GM23338 (cell line): ENCODE measurements at places on chromosomes 5 and 9. TPM values are rescaled to one million over a fixed set of nuclear protein-coding genes. Genes with fewer than 3 reads are reported as not detected.

- DNase-seq = no peak
Measured at GRCh38 chr5:149471406-149472183, 79.6 kb downstream of the CSNK1A1 start.

- no peak for DNase-seq
Measured at GRCh38 chr5:173392-174290, 17.7 kb upstream of the LRRC14B start.

GRCh38 chr9:76646249-76646648, 118.0 kb upstream of the PCA3 start:
- DNase-seq = no peak

Gene CORO2A
- total RNA-seq = 26.9 and 27.6 TPM in 2 replicates

DNA sequence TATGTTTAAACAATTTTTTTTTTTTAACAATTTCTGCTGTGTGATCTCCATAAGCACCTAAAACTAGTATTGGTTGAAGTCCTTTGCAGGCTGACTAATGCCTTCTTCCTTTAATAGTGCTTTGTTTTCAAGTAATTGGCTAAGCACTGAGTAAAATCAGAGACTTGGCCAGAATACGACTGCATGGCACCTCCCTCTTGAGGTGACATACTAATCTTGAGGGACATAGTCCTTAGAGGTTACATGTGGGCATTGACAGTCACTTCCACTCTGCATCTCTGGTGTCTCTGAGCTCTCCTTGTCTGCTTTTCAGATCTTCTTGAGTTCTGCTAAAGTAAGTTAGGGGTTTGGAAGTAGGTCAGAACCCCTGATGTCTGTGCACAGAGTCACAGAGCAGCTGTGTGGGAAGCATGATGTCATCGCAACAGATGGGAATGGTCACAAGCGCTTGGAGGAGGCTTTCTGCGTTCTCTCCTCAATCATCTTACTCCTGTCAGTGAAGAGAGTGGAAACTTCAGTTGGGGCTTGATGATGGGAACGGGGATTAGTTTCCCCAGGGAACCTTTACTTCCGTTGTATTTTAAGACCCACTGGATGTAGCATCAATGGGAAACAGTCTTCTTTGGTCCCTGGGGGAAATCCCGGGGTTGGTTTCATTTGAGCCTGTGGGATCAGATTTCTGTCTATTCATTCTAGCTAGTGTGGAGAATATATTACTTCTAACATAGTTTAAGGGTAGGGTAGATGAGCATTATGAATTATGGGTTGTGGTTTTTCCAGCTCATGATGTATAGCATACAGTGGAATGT, 136.9 kb downstream of the ARHGAP26 start:
- no peak for DNase-seq

Gene HTR4
- total RNA-seq = 0.10 TPM in 1 of 2 replicates, not detected in the other

Gene GLRA1
- not detected in 2 replicates for total RNA-seq

DNA sequence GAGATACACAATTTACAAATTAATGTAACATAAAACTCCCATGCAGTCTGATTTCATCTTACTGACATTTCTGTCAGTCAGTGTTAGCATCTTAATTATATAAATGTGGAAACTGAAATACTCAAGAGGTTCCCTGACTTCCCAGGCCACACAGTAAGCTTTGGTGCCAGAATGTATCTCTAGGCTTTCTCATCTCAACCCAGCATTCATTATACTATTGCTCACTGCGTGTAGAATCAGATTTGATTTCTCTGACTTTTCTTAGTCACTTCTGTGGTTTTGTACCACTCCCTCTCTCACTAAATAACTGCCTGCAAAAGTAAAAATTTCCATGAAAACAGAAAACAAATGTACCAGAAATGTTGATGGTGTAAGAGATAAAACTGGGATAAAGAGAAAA, 31.7 kb upstream of the CDKN2B start:
- no peak for DNase-seq

- no peak for DNase-seq
Measured at GRCh38 chr5:145946112-145946861, 9.9 kb downstream of the SH3RF2 start.

DNA sequence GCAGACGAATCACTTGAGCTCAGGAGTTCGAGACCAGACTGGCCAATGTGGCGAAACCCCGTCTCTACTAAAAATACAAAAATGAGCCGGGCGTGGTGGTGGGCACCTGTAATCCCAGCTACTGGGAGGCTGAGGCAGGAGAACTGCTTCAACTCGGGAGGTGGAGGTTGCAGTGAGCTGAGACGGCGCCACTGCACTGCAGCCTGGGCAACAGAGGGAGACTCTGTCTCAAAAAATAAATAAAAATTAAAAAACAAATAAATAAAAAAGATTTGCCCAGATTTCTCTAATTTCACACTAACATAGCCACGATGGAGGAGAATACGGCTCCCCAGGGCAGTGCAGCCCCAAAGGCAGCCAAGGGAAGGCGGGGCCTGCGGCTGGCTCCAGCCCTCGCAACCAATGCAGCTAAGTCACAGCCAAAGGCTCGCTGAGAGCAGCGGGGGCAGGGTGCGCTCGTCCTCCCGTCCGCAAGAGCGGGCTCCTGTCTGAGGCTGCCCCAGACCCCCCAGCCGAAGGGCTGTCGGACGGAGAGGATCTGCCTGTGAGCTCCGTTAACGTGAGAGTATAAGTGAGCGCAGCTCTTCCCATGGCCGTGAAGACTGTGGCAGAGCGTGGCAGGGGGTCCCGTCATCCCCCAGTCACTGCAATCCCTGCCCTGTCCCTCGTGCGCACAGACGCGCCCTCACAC, 43.5 kb downstream of the SLC12A7 start:
- no peak for DNase-seq

Gene SPATA31D4
- not detected in 2 replicates for total RNA-seq

DNA sequence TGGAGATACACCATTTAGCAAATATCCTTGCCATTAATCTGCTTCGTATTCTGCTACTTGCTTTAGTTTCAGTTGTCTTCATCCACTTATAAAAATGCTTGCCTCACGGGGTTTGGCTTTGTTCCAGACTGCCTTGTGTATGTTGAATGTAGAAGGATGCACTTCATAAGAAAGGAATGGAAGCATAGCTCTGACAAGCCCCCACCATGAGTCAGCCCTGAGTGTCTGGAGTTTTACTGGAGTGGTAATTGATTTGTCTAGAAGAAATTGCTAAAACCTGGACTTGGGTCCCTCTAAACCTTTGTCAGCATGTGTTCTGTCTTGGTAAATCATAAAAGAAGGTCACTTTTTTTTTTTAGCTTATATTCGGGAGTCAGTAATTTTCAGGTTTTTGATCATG, 4.6 kb downstream of the TEX48 start:
- no peak for DNase-seq

- DNase-seq = no peak
Measured at GRCh38 chr9:37167456-37168047, 47.2 kb downstream of the ZCCHC7 start.

- DNase-seq = no peak
Measured at GRCh38 chr5:123486951-123487655, 24.9 kb upstream of the CSNK1G3 start.

DNA sequence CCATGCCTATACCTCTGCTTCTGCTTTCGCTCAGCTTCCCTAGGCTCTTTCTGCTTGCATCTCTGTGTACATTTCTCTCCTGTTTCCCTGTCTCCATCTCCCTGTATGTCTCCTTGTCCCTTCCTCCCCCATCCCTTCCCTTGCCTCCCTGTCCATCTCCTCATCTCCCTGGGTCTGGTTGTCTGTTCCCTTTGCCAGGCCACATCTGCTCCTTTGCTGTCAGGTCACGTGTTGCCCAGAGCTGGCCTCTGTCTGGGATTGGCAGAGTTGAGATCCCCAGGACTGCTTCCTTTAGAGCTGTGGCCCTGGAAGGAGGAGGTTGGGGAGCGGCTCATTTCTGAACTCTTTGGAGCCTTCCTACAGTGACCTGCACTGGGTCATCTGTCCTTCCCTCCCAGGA, 31.8 kb upstream of the PTGS1 start:
- no peak for DNase-seq

- no peak for DNase-seq
Measured at GRCh38 chr9:123318961-123319421, 37.0 kb upstream of the CRB2 start.

Gene CFAP77
- 0.97 and 2.1 TPM in 2 replicates for total RNA-seq

Gene TYRP1
- total RNA-seq = not detected in 2 replicates

Gene FRRS1L
- total RNA-seq = 0.78 and 1.1 TPM in 2 replicates

- no peak for DNase-seq
Measured at GRCh38 chr5:2320611-2321010, 430.9 kb downstream of the IRX2 start.

Gene ADAMTS16
- total RNA-seq = 14.3 and 15.4 TPM in 2 replicates
